ENCODE measurements at places on chromosomes 16 and 17. TPM values are rescaled to one million over a fixed set of nuclear protein-coding genes. Genes with fewer than 3 reads are reported as not detected.

RHBDF2 gene
- total RNA-seq = 43.1 TPM

- no peak for DNase-seq
Measured at GRCh38 chr17:49440581-49440980, 25.9 kb upstream of the PHB1 start.

KRT27 gene
- not detected for total RNA-seq

CFAP119 gene
- 2.6 TPM for total RNA-seq

KRTAP4-4 gene
- not detected for total RNA-seq

- DNase-seq = peak; percentile 72
Measured at GRCh38 chr16:88737298-88738150, 31.2 kb downstream of the CTU2 start.

GRCh38 chr16:57203451-57203850 is 17.3 kb downstream of the RSPRY1 start:
- no peak for DNase-seq

DNA sequence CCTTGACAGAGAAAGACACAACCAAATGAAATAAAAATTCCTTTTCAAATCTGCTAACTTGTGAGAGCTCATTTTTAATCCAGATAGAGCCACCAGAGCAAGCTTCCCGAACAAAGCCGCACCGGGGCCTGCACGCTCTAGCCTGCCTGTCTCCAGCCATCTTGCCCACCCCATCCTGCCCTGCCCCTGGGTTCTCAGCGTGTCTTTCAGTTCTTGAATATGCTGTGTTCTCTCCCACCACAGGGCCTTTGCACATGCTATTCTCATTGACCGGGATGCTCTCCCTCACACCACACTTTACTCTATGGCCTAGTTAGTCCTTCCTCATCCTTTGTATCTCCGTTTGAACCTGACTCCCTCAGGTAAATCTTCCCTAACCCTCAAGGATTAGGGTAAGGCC is 14.7 kb downstream of the SMIM5 start:
- DNase-seq = no peak

DNA sequence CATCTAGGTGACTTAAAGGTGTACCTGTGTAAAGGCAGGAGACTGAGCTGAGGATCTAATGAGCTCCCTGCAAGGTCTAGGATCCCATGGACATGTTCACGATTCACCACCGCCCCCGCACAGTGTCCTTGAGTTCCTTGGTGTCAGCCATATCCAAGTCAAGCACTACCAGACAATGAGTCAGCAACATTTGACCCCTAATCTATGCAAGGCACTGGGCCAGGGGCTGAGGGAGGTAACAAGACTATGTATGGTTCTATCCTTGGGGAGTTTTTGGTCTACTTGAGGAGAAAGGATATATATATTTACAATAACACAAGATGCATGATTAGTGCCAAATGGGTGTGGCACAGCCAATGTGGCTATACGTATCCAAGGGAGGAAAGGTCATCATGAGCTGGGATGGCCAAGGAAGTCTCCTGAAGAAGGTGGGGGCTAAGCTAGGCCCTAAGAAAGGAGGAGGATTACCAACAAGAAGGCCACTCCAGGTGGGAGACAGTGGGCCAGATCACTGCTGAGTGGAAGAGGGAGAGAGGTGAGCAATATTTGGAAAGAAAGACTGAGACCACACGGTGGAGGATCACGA is 35.0 kb downstream of the ITGB3 start:
- DNase-seq = no peak

OTOA gene
- 0.12 TPM for total RNA-seq

Measured in activated naive CD4-positive, alpha-beta T cell treated with anti-CD3 and anti-CD28 coated beads, Interleukin-2, amount 50 U/mL, for 72 hours (primary cell).